ENCODE measurements at places on chromosomes 12 and 14.
A peak's percentile ranks its signal among the peaks of the same experiment; 100 is the strongest.

DNA sequence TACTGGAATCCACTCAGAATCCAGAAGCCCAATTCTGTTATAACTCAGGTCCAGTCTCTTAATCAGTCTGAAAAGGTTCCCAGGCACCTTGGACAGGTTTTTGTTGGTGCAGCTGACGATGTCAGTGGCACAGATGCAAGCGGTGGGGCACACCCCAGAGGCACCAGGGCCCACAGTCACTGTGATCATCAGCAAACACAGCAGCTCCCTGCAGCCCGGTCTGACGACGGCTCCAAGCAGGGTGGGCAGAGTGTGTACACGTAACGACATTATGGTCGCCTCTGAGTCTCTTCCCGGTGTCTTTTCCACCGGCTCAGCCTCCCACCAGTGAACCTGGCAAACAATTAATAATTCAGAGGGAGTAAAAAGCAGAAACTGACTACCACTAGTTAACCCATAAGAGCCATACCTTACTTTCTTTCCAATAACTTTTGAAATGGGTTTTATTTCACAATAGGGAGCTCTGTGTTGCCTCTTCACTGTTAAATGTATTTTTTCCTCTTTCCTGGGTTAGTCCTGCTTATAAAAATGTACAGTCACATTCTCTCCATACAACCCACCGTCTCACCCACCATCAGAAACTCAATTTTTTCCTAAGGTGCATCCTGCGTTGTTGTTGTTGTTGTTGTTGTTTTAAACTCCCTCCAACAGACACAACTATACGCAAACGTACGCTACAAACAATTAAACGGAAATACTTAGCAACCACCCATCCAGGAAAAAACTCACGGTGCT lies 521 bp upstream of the PCED1B start:
- DNase-seq = no peak

DNA sequence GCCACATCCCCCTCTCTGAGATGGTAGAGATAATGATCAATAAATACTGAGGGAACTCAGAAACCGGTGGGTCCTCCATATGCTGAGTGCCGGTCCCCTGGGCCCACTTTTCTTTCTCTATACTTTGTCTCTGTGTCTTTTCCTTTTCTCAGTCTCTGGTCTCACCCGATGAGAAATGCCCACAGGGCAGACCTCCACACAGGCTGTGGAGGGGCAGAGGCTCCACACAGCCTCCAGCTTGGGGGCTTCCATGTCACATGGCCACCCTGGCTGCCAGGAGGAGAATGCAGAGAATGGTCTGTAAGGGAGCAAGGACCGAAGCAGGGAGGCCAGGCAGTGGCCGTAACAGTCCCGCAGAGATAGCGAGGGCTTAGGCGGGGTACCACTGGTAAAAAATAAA lies 105.9 kb downstream of the NTF3 start:
- DNase-seq = no peak

DNA sequence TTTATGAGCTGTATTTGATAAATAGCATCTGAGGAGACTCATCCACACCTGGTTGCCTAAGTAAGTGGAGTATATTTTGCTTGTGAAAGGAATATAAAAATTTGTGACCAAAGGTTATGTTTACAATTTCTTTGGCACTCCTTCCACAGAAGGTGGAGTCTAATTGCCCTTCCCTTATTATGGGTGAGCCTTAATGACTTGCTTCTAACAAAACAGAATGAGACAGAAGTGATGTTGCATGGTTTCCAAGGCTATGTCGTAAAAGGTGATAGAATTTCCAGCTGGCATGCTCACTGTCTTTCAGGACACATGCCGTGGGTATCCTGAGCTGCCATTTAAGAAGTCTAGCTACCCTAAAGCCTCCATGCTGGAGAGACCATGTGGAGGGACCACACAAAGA lies 116.8 kb upstream of the ABCD2 start:
- DNase-seq = no peak

GRCh38 chr12:32494656-32495055 lies 95.3 kb downstream of the FGD4 start:
- DNase-seq = no peak

DNA sequence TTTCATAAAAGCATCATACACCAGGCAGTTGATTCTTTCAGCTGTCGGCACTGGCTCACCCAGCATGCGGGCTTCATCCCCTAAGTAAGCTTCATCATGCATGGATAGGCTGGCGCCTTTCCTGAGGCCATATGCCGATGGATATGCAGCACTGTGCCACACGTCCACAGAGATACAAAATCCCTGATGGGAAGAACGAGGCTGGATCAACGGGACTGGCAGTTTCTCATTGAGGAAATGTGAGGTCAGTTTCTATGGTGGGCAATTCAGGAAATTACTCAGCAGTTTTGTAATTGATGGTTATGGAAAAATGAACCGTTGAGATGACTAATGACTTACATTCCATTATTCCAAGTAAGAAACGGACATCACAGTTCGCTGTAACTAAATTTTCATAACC lies 453.8 kb downstream of the TMEM121 start:
- DNase-seq = peak; percentile 85
